ENCODE measurements at places on chromosomes 7 and 10. TPM values are rescaled to one million over a fixed set of nuclear protein-coding genes. Genes with fewer than 3 reads are reported as not detected.

The CDH23 gene
- polyA plus RNA-seq = 0.01 TPM

The NRP1 gene
- polyA plus RNA-seq = 218 TPM

- no peak for DNase-seq
Observed at GRCh38 chr7:20624666-20625385, 9.4 kb downstream of the ABCB5 start.

DNA sequence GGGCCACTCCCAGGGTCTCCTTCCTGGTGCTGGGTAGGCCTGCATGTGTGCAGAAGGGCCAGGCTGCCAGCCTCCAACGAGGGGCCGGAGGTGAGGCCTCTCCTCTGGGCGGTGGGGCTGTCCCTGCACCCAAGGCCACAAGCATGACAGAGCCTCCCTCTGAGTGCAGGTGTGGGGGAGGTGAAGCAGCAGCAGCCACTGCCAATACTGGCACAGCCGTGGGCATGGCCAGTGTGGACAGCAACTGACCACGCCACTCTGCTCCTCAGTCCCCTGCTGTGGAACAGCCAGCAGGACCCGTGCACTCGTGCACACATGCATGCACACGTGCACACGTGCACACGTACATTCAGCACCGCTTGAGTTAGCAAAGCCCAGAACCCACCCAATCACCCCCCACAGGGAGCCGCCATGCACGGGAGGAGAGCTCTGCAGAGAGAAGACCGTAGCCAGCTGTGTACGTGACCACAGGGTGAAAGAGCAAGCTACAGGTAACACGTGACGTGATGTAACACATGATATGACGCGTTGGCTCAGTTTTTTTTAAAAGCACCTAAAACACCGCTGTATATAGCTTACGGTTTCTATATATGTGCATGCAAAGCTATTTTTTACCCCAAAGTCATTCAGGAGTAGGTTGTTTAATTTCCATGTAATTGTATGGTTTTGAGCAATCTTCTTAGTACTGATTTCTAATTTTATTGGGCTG, 23.1 kb downstream of the PAPOLB start:
- DNase-seq = no peak

DNA sequence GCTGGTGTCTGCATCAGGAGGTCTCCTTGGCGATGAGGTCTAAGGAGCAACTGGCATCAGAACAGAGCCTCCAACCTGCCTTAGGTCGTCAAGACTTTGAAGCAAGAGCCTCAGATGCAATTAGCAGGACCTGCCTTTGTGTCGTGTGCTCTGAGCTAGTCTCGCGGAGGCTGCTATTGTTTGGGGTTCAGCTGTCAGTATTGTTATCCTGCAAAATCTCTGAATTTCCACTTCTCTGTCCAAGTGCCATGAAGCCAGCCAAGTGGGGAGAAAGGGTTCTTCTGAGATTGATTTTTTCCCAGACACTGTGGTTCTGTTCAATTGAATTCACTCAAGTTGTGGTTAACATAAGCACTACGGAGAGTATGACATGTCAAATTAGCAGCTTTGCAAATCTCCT, 78.7 kb downstream of the ADARB2 start:
- DNase-seq = no peak

The AMPH gene
- polyA plus RNA-seq = 17.3 TPM

The KNDC1 gene
- polyA plus RNA-seq = 0.56 TPM

- DNase-seq = no peak
Observed at GRCh38 chr7:44449584-44449928, 40.9 kb downstream of the NUDCD3 start.

The PITX3 gene
- polyA plus RNA-seq = not detected

The C10orf53 gene
- not detected for polyA plus RNA-seq

The CAMK1D gene
- polyA plus RNA-seq = 10.4 TPM

DNA sequence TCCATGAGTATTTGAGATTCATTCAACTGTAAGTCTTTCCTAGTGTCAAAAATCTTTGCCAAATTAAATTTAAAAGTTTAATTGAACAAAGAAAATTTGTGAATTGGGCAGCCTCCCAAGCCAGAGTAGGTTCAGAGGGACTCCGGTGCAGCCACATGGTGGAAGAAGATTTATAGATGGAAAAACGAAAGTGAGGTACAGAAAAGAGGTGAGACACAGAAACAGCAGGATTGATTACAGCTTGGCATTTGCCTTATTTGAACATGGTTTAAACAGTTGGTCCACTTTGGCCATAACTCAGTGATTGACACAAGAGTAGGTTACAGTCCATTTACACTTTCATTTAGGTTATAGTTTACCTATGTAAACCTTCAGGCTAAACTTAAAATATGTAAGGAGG, 465.8 kb downstream of the ARL4A start:
- no peak for DNase-seq

GRCh38 chr10:6101181-6101580, 12.3 kb downstream of the RBM17 start:
- no peak for DNase-seq

DNA sequence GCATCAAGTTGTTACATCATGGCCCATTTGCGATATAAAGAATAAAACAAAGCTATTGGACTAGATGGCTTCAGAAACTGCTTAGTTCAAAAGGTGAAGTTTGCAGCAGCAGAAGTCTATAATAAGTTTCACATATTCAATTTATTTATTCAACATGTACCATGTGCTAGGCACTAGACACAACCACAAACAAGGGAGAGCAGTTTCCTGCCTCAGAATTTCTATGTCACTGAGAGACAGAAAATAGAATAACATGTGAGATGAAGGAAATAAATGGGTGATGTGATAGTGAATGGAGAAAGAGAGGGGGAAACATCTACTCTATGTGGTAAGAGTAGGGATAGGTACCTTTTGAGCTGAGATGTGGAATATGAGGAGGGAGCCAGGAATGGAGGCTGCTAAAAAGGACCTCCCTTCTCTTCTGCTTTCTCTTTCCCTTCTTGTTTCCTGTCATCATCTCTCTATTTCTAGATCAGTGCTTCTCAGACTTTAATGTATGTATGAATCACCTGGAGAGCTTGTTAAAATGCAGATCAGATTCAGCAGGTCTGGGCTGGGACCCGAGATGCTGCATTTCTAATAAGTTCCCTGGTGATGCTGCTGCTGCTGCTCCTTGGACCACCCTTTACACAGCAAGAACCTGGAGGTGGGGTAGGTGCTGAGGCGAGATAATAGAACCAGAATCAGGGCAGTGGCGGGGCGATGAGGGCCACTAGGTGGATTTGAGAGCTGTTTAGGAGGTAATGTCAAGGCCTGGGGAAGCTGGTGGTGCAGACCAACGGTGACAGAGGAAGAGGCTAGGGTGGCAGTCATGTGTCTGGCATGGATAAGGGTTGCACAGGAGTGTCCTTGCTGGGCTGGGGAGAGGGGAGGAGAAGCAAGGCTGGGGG, 13.7 kb upstream of the INMT start:
- no peak for DNase-seq

GRCh38 chr7:155247479-155248365, 50.0 kb upstream of the INSIG1 start:
- DNase-seq = no peak

DNA sequence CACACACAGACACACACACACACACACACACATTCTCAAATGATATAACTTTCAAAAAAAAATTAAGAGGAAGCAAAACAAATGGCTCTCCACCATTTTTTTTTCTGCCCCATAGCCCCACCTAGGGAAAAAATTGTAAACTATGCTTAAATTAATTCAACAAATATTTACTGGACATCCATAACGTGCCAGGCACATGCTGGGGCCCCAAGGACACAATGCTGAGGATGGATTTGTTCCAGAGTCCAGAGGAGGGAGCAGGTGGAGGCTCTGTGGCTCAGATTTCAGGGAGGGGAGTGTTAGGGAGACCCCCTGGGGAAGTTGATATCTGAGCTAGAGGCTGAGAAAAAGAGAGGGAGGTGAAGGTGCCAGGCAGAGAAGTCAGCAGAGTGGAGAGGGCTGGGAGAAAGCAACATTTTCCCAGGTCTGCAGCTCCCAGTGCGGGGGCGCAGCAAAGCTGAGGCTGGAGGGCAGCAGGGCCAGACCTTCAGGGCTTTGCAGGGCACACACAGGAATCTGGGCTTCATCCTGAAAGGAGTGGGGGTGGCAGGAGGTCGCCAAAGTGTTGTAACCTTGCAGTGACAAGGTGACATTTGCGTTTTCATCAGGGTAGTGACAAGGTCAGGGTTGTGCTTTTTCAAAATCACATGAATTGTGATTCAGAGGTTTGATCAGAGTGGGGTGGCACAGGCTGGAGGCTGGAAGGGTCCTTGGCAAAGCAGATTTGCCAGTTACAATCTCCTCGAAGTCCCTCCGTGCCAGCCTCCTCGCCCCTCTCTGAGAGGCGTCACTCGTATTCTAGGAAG, 261.6 kb downstream of the WDR11 start:
- no peak for DNase-seq

The CALML3 gene
- polyA plus RNA-seq = not detected

The ANKRD22 gene
- 0.05 TPM for polyA plus RNA-seq

The INMT gene
- 6.6 TPM for polyA plus RNA-seq

DNA sequence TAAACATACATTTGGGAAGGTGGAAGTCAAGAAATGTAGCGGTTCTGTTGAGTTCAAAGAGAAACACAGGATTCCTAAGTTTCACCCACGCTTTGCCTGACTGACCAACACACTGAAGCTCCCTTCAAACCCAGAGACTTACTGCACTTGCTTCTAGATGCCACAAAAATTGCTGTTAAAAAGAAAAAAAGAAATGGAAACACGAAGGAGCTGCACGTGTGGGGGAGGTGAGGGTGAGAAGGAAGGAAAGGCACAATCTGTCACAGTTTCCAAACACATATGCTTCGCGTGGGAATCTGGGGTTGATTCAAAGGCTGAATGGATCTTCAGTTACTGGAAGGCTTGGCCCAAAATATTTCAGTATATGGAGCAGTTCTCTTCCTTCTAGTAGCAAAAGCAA, 495.6 kb downstream of the DNAJB6 start:
- no peak for DNase-seq

GRCh38 chr10:70683940-70684339, 11.6 kb downstream of the ADAMTS14 start:
- DNase-seq = no peak

GRCh38 chr7:24781106-24781505, 23.8 kb upstream of the GSDME start:
- DNase-seq = no peak
